Heart left ventricle (tissue), 16 donors: ENCODE measurements at places on chromosomes 13 and 19. TPM values are rescaled to one million over a fixed set of nuclear protein-coding genes. Genes with fewer than 3 reads are reported as not detected.

DNA sequence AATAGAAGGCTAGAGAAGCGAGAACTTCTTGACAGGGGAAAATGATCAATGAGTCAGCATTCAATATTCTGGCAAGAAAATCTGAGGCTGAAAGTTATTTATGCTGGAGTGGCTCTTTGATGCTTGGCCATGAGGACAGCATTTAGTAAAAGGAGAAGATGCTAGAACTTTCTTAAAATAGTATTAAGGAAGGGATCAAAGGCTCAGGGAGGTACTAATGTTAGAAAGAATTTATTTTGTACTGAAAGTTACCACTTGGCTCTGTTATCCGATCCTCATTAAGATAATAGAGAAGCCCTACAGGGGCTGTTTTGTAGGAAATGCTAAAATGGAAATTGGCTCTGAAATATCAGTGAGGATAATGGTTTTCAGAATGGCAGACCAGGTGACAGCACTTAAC lies 1774.6 kb upstream of the PCDH20 start:
- H3K36me3 ChIP-seq: no peaks in the 10 kb centered on the region
- H3K27ac ChIP-seq: no peak overlapping the region
- H3K4me1 ChIP-seq: no peaks in the 10 kb centered on the region
- no peak for DNase-seq

DNA sequence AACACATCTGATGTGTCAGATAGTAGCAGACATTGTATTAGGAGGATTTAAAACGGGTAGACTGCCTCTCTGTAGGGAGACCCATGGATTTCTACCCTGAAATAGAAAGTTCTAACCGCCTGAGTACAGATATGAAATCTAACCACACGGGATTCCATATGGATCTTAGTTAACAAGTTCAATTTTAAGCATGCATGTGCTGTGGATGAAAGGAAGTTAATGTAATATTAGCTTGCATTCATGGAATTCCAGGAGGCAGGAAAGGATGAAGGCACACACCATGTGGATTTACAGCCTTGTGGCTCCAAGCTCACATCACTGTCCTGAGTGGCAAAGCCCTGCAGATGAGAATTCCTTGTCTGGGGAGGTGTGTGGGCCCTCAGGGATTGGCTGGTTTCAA lies 120.6 kb upstream of the IRS2 start:
- no peak for DNase-seq
- H3K4me3 ChIP-seq: no peak overlapping the region
- no peaks in the 10 kb centered on the region for H3K36me3 ChIP-seq
- no peaks in the 10 kb centered on the region for H3K4me1 ChIP-seq

- H3K27ac ChIP-seq: no peak overlapping the region
- no peak overlapping the region for H3K4me3 ChIP-seq
- H3K36me3 ChIP-seq: peaks cover 96% of the 10 kb centered on the region
- no peaks in the 10 kb centered on the region for H3K27me3 ChIP-seq
- H3K4me1 ChIP-seq: peaks cover 13% of the 10 kb centered on the region
- DNase-seq: no peak
Measured at GRCh38 chr19:10685210-10685609, 16.0 kb upstream of the QTRT1 start.

C19orf33 gene
- 54.2 TPM for polyA plus RNA-seq

ARL11 gene
- polyA plus RNA-seq: 0.32 TPM

S1PR5 gene
- polyA plus RNA-seq: not detected

REEP6 gene
- polyA plus RNA-seq: 4.1 TPM
